NCI-H1092 (cell line): ENCODE measurements at places on chromosomes 5 and 9.

DNA sequence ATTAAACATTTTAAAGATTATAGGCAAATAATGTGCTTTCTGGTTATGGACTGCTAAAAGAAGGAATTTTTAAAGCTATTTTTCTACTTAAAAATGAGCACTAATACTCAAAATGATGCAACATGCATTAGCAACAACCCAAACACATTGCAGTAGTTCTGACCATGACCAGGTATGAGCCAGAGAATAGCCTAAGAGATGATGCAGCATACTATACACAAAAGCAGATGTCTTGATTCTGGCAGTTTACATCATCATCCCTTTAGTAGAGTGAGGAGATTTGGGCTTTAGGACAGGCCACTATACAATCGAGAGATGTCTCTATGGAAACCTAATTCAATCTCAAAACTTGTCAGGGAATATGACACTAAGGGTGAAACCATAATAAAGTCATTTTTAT is 307.1 kb downstream of the PRR16 start:
- DNase-seq: no peak

- no peak for DNase-seq
These were observed 184.2 kb upstream of the TBCA start for GRCh38 chr5:77960305-77960704.

DNA sequence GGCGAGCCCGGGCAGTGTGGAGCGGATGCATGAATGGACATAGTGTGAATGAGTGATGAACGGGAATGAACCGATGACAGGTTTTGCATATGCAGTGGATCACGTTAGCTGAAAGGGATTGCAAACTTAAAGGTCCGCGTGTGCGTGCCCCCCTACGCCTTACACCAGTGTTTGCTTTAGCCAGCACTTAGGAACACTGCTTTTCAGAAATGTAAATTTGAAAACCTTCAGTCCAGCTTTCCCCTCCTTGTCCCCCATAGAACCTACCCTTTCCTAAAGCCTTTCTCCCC is 692 bp downstream of the PSAT1 start:
- no peak for DNase-seq

GRCh38 chr5:68217047-68217355 is 1.4 kb downstream of the PIK3R1 start:
- no peak for DNase-seq

DNA sequence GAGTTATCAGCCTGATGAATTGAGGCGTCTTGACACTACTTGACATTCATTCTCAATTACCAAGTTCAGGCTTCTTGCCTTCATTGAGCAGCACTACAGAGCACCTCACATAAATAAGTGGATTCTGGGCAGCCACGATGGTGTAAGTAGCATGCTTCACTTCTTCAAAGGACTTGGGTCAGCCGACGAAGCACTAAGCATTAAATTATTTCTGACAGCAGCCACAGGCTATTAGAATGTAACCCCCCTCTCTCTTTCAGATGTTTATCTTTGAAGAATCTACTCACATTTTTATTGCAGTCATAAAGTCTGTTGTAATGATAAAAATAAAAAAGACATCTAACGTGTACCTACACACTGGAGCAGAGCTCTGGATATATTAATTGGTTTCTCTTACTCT is 45.9 kb upstream of the VPS13A start:
- DNase-seq: no peak

DNA sequence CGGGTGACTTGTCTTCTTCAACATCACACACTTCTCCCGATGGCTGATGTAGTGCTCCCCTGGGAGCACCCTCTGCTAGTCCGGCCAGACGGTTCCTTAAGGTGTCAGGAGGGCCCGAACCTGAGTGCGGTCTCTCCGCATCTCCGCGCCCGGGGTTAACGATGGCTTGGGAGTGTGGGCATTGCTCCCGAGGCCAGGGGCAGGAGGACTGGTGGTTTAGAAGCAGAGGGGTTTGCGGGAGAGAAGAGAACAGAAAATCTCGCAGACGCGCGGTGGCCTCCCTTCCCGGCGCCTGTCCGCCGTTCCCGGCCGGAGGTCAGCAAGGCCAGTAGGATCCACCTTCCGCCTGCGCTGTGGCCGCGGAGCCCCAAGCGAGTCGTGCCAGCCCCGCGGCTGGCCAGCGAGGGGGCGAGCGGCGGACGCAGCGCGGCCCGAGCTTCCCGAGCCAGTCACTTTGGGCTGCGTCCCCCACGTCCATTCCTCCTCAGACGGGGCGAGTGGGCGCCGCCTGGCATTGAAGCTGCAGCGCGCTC is 700 bp downstream of the CDO1 start:
- DNase-seq: no peak

GRCh38 chr9:95107001-95107749 is 210.3 kb downstream of the FANCC start:
- no peak for DNase-seq

GRCh38 chr9:90795871-90796317 is 5.7 kb upstream of the SYK start:
- no peak for DNase-seq

GRCh38 chr9:110994771-110995241 is 43.5 kb downstream of the LPAR1 start:
- no peak for DNase-seq

GRCh38 chr9:79040671-79041070 is 531.1 kb upstream of the TLE4 start:
- no peak for DNase-seq

GRCh38 chr5:169531631-169532030 is 51.9 kb upstream of the SPDL1 start:
- DNase-seq: no peak

DNA sequence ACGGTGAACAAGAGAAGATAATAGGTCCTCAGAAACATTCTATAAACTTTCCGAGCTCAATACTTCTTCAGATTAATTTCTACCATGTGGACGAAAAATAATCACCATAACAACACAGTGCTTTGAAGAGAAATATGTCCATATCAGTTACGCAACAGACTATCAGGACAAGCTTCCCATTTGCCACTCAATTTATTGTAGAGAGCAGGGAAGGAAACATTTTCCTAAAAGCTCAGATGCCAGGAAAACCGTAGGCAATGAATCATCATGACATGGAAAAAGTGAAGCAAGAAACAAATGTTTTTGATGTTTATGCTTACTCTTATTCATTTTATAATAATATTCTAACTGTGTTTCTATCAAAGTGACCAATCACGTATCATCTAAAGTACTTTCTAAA is 87.6 kb downstream of the S1PR3 start:
- no peak for DNase-seq

GRCh38 chr9:9945966-9946365 is 666.8 kb downstream of the PTPRD start:
- DNase-seq: no peak

DNA sequence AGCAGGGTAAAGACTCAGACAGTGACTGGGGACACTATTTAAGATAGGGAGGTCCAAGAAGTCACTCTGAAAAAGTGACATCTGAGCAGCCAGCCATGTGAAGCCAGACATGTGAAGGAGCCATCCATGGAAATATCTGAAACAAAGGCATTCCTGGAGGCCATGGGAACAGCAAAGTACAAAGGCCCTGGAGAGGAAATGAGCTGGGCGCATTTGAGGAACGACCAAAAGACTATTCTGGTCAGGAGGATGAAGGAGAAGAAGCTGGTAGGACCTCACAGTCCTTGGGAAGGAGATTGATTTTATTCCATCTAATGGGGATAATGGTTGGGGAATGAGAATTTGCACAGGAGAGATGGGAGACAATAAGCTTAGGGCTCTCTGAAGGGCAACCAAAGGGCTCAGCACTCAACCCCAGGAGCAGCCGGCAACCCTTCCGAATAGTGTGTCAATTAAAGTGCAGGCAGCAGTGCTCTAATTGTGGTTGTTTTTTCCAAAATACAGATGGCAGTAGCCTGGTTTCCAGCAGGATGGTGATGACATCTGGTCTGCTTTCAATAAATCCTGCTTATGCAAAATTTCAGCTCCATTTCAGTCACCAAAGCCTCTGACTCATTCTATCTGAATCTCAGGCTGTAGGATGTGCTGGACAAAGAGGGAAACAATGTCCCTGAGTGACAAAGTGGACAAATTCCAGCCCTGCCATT is 26.7 kb downstream of the FOXI1 start:
- no peak for DNase-seq

GRCh38 chr5:150946351-150946905 is 41.6 kb upstream of the ZNF300 start:
- no peak for DNase-seq

- no peak for DNase-seq
These were observed 110.9 kb downstream of the LIFR start for GRCh38 chr5:38445374-38446028.

DNA sequence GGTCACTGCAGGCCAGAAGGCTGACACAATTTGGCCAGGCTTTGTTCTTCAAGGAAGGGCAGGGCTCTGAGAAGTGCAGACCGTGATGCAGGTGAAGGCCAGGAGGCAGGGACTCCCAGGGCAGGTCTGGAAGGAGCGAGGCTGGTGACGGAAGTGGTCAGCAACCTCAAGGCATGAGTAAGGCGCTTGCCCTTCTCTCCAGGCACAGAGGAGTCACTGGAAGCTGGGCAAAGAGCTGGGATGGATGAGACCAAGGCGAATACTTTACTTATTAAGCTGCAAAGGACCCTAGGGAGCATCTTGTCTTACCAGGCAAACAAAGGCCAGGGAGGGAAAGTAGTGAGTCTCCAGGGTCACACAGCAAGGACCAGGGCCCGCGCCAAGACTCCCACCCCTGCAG is 18.6 kb downstream of the IRF1 start:
- no peak for DNase-seq

DNA sequence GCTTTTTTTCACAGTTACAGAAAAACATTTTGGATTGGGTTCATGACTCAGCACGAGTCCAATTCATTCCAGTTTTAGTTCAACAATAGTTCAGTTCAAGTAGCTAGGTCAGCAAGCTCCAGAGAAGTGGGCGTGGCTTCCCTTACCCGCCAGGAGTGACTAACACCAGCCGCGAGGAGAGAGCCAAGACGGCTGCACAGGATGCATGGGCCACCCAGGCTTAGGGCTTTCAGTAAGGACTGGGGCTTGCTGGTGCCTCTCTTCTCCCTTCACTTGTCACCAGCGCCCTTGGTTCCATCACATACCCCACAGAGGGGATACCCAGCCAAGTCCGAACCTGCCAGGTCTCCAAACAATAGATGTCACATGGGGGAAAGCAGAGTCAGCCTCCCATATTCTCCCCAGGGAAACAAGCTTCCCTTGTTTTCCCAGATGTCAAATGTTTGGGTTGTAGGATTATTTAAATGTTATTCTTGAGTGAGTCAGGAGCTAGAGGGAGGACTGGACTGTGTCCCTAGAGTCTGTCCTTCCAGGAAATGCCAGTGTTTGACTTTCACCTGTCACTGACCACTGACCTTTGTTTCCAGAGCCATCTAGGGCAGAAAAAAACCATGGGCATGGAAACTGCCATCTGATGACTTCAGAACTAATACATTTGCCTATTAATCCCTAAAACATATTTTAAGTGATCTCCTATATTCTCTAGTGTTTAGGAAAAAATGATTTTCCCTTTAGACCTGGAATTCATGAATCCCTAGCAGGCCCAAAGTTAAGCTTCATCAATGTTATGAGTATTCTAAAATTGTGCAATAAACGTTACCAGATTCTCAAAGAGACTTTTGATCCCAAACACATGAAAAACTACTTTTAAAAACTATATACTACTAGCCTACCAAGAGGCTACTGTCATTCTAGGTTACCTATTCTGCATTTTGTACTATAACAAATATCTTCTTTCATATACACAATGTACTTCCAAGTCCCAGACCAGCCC is 51.9 kb downstream of the NIPAL4 start:
- DNase-seq: no peak

GRCh38 chr5:171476701-171477100 is 57.3 kb downstream of the FGF18 start:
- DNase-seq: no peak

DNA sequence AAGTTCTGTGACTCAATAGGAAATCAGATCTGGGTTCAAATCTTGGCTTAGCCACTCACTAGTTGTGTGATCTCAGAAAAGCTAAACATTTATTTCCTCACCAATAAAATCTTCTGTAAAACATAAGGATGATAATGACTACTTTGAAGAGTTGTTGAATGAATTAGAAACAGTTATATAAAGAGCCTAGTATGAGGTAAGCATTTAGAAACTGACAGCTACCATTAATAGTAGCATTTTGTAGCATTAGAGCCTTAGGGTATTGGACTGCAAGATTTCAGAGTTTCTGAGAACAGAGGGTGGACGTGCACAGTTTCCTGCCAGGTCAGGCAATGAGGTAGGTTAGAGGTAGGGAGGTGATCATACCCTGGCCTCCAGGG is 293.2 kb downstream of the CWC27 start:
- DNase-seq: no peak

- DNase-seq: no peak
These were observed 621 bp downstream of the FYB1 start for GRCh38 chr5:39218482-39219402.

DNA sequence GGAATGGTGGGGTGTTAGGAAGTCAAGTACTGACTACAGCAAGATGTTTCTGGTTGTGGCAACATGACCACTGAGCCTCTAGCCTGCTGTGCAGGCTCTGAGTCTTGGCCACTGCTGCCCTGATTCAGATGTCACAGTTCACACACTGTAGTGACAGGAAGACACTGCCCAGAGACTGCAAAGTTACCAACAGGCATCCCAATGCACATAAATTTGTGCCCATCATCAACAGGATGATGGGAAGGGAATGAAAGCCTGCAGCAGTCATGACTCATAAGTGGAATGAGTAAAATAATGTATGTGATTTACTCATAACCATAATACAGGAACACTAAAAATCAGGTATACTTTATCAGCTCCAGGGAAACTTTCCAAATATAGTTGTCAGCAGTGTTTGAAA is 251.6 kb upstream of the HAPLN1 start:
- no peak for DNase-seq

- no peak for DNase-seq
These were observed 89.6 kb downstream of the PRDM6 start for GRCh38 chr5:123178683-123179082.

DNA sequence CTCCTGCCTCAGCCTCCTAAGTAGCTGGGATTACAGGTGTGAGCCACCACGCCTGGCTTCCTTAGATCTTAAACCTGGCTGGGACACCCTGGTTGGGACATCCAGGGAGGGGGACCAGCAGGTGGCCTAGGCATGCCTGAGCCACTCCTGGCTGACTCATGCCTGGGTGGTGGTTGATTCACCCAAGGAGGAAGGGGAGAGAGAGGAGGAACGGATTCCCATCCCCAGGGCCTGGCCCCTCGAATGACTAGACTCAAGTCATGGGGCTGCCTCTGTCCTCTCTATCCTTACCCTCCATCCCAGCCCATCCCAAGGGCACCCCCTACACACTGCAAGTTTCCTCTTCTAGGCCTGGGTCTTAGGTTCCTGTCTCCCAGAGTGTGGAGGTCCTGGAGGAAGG is 12.7 kb downstream of the EEIG1 start:
- DNase-seq: no peak

DNA sequence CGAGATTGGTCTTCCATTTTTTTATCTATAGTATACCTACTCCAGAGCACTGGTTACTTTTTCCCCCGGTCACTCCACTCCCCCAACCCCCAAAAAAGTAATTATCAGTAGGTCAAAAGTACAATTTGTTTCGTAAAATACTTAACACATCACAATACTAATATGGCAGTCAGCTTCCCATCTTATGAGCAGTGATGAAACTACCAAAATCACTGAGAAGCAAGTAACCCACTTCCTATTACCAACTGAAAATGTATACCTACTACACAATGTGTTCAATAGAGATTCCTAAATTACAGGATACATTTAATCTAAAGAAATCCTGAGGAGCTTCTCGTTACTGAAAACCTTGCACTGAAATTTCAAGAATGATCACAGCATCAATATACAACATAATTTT is 1.9 kb downstream of the CERT1 start:
- no peak for DNase-seq
